Liver (tissue), 10 donors: ENCODE measurements at places on chromosomes 13 and 19. TPM values are rescaled to one million over a fixed set of nuclear protein-coding genes. Genes with fewer than 3 reads are reported as not detected.
A peak's percentile ranks its signal among the peaks of the same experiment; 100 is the strongest.

GRCh38 chr13:41713405-41713804 is 247.5 kb downstream of the VWA8 start:
- no peak for DNase-seq

- DNase-seq: no peak
Measured at GRCh38 chr13:114081761-114082681, 50.4 kb downstream of the RASA3 start.

GRCh38 chr19:34173193-34173956 is 1.1 kb downstream of the LSM14A start:
- DNase-seq: peak; percentile 55

DNA sequence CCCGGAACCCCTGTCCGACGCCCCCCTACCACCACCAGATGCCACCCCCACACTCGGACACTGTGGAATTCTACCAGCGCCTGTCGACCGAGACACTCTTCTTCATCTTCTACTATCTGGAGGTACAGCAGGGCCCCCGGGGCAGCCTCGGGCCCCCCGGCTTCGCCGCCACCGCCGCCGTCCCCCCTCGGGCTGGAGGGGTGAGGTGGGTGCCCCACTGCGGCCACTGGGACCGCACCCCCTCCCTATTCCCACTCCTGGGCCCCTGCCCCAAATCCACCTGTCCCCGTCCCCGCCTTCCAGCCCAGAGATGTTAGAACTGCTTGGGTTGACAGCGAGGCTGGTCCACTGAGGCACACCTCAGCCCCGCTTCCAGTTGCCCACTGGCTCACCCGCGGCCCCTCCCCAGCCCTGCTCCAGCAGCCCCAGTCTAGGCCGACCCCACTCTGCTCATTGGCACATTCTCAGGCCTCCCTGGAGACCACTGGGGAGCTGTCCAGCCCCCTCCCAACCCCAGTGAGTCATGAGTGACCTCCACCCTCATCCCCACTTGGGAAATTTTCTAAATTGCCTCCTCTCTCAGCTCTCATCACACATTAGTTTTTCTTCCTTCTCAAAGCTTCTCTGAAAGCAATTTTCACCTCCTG is 6.5 kb downstream of the LENG1 start:
- DNase-seq: no peak

GRCh38 chr19:5141850-5142724 is 173.2 kb downstream of the KDM4B start:
- no peak for DNase-seq

DNA sequence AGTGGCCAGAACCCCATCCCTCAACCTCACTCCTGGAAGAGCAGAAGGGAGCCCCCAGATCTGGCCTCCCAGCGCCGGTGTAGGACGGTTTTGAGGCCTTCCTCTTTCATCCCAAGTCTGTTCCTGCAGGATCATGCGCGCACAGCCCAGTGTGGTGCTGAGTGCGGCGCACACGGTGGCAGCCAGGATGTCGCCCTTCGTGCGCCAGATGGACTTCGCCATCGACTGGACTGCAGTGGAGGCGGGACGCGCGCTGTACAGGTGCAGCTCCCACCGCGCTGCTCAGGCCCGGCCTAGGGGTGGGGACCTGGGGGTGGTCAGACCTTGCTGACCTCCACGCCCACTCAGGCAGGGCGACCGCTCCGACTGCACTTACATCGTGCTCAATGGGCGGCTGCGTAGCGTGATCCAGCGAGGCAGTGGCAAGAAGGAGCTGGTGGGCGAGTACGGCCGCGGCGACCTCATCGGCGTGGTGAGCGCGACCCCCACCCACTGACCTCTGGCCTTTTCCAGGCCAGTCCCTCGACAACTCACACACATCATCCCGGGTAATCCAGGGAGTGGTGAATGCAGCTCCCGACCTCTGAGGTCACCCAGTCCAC is 14.8 kb downstream of the PNPLA6 start:
- DNase-seq: no peak

- DNase-seq: no peak
Measured at GRCh38 chr13:106083620-106084350, 451.7 kb downstream of the EFNB2 start.

- DNase-seq: no peak
Measured at GRCh38 chr19:13817018-13817614, 21.9 kb downstream of the ZSWIM4 start.

DNA sequence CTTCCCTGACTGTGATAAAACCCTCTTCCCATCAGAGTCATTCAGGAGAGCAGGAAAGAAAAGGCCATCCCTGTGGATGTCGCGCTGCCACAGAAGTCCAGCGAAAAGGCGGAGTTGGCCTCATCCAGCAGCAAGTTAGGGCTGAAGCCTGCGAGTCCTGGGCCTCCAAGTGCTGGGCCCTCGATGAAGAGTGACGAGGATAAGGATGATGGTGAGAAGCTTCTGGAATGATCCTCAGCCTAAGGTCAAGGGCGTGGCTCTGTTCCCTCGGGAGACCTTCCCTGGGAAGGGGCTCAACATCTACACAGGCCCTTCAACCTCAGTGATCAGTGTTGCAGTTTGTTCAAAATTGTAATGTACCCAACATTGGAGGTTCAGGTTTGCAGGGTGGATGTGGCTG is 22.3 kb downstream of the TEX29 start:
- DNase-seq: no peak

- DNase-seq: no peak
Measured at GRCh38 chr13:110173247-110173818, 133.6 kb downstream of the COL4A1 start.

DNA sequence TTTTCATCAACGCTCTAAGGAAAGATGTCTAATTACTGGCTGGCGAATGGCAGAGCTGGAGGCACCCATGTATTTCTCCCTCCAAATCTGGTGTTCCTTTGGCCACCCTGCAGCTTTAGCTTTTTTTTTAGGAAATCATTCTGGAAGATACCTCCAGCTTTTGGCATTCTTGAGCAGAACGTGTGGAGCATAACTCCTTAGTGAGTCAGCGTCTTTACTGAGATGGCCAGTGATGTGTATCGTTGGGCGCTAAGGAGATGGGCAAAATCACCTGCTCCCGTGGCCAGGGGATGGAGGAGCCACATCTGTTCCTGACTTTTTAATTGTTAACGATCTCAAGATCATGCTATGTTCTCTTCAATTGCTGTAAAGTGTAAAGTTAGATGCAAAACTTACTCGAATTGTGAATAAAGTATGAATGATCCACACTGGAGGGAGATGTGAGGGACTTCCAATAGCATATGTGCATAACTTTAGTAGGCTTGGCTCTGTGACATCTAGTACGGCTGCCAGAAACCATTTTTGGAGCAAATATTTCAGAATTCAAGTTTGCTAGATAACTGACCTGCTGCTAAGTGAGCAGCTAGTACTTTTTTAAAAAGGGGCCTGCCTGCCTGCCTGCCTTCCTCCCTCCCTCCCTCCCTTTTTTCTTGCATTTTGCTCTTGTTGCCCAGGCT is 24.4 kb upstream of the C1QTNF9 start:
- no peak for DNase-seq

DNA sequence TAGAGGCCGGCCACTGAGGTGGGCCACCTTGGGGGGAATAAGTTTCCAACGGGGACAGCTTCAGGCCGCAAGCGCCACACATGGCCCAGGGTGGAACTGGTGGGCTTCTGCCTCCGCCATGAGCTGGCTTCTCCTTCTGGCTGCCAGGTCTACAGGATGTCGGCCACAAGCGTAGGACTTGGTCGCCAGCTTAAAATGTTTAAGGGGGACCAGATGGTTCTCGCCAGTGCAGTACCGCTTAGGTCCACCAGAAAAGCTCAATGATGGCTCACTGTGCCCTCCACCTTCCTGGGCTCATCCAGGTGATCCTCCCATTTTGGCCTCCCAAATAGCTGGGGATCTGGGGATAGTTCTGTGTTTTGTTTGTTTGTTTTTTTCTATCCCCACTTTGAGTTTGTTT is 38.7 kb upstream of the ZNF254 start:
- no peak for DNase-seq

DNA sequence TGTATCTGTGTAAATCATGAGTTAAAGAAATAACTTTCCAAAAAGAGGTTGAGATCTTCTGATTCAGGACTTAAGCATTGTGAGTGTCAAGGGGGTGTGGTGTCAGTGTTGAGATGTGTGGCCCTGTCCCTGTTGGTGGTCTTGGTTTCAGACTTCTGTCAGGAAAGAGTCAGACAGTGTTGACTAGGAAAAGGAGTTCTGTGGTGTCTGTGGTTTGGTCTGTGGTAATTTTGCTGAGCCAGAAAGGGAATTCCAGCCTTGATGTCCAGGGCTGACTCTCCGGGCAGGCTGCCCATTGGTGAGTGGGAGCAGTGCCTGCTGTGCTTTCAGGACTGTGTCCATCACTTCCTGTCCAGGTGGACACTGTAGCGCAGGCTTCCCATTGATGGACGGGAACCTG is 39.8 kb upstream of the IGFL4 start:
- no peak for DNase-seq

DNA sequence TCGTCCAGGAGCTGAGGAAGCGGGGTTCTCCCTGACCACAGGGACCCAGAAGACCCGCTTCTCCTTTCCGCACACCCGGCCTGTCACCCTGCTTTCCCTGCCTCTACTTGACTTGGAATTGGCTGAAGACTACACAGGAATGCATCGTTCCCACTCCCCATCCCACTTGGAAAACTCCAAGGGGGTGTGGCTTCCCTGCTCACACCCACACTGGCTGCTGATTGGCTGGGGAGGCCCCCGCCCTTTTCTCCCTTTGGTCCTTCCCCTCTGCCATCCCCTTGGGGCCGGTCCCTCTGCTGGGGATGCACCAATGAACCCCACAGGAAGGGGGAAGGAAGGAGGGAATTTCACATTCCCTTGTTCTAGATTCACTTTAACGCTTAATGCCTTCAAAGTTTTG is 18.9 kb downstream of the VASP start:
- DNase-seq: no peak

Gene PNMA8A
- not detected for polyA plus RNA-seq

Gene TPTE2
- polyA plus RNA-seq: not detected

Gene RAD23A
- 45.0 TPM for polyA plus RNA-seq

Gene PLPP2
- polyA plus RNA-seq: 1.7 TPM

Gene KCNJ14
- 0.06 TPM for polyA plus RNA-seq

Gene SIX5
- 3.7 TPM for polyA plus RNA-seq

Gene FPR2
- 0.15 TPM for polyA plus RNA-seq

Gene ZNF835
- 0.19 TPM for polyA plus RNA-seq

Gene KANK3
- polyA plus RNA-seq: 0.44 TPM

Gene CILP2
- 0.09 TPM for polyA plus RNA-seq

Gene KLHL26
- polyA plus RNA-seq: 2.4 TPM
